ENCODE measurements at places on chromosomes 3 and 15.
A peak's percentile ranks its signal among the peaks of the same experiment; 100 is the strongest.

- DNase-seq: no peak
These were observed 320.2 kb downstream of the CHST2 start for GRCh38 chr3:143439817-143440216.

GRCh38 chr15:60152386-60152785, 148.3 kb downstream of the FOXB1 start:
- no peak for DNase-seq

DNA sequence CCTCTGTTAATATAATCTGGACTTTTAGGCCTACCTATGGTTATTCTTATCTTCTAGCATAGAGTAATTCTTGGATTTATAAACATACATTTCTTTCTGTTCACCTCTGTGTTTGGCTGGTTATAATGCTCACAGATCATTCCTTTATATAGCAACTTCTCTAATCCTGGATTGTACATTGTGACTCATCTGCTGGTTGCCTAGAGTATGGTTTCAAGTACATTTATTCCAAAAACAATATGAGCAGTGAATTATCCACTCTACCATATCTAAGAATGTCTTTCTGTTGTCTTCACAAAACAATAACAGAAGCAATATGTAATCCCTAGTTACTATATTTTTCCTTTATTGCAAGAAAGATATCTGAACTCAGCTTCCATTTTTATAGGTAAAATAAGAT, 35.3 kb downstream of the FSIP1 start:
- DNase-seq: peak; percentile 28

DNA sequence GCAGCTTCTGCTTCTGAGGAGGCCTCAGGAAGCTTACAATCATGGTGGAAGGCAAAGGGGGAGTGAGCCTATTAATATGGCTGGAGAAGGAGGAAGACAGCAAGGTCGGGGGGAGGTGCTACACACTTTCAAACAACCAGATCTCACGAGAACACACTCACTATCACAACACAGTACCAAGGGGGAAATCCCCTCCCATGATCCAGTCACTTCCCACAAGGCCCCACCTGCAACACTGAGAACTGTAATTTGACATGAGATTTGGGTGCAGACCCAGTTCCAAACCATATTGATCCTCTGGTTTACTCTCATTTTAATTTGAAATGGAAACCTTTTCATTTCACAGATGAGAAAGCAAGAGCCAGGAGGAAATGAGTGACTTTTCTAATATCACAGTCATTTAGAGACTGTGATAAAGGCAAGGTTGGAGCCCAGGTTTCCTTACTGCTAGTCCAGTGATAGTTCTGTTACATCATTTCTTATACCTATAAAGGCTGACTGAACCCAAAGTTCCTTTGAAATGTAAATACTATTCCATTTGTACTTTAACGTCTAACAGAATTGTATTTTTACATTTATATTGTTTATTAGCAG, 105.8 kb upstream of the GAP43 start:
- no peak for DNase-seq

- DNase-seq: peak; percentile 47
These were observed 844 bp downstream of the NR2F2 start for GRCh38 chr15:96331144-96331944.

- DNase-seq: no peak
These were observed 40.2 kb downstream of the SLC9A9 start for GRCh38 chr3:143808030-143808429.

- DNase-seq: no peak
These were observed 114.8 kb downstream of the FRMD4B start for GRCh38 chr3:69271098-69271497.

Measured in lung microvascular endothelial cell (primary cell).